Midbrain (tissue), 1 donor: ENCODE measurements at places on chromosomes 5 and 9.

DNA sequence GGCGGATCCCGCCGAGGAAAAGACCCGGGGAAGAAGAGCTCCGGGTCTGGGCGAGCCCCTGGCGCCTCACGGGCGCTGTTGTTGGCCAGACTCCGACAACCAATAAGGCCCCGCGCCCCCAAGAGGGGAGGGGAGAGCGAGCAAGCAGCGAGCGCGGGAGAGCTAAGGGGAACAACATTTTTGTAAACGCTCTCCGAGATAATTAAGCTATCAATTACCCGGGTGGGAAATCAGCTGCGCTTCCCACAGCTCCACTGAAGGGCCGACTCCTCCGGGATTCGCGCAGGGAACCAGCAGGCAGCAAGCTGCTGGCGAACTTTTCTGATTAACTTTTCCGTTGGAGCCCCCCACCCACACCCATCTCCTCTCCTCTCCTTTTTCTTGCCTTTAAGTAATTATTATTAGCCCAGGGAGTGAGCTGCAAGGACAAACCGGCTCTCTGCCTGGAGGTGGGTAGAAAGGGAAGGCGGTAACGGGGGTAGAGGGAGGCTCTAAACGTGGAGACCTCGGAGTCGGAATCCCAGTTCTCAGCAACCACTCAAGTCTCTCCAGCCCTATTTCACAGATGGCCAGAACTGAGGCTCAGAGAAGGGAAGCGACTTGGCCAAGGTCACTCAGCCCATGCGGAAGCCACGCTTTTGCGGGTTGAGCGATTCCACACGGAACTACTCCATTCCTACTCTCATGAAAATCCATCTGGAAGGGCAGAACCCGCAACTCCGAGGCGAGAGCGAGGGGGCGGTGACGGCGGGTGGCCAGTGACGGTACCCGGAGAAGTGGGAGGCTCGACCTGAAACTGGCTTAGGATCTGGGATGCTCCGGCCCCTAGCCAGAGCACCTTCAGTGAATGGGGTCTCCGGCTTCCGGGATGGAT is 1.3 kb downstream of the ASTN2 start:
- peak; percentile 25 for DNase-seq

DNA sequence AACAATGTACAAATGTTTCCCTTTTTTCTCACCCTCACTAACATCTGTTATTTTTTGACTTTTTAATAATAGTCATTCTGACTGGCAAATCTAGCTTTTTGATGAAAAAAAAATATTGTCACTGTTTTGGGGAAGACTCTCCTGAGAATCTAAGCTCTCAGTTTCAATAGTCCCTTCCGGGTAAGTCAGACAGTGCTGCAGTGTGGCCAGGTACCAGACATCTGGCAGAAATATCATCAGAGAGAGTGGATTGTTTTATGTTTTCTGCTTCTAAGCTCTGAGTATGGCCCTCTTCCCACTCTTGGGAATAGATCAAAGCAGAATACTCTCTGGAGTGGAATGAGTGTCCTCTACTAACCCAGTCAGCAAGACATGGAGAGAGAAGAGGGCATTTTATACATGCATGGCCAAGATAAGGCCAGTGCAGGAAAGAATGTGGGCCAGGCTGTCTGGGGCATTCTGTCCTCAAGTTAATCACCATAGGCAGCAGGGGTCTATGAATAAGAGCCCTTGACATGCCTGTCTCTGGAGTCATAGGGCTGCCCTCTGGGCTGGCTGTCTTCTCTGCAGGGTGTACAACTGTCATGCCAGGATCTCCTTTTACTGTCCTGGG is 38.5 kb upstream of the OR2S2 start:
- no peak for DNase-seq

DNA sequence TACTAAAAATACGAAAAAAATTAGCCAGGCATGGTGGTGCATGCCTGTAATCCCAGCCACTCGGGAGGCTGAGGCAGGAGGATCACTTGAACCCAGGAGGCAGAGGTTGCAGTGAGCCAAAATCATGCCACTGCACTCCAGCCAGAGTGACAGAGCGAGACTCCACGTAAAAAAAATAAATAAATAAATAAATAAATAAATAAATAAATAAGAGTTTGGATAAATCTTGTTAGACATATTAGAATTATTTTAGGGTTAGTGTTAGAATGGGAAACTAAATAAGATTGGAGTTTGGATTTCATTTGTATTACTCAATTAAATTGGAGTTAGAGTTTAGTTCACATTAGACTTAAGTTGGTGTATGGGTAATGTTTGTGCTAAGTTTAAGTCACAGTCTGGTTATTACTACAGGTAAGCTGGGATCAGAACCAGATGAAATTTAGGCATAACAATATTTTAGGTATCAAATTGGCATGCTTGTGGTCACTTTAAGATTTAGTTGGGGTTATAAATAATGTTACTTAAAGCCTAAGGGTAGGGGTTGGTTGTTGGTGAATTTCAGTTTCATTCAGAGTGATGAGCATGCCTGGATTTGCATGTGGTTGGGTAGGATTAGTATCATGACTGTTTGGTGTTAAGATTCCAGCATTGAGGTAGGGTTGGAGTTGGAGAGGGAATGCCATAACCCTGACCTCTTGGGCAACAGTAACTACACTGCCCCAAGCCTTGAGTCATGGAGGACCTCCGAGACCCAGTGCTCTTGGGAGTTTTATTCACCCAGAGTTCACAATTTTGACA is 3.3 kb downstream of the OR5C1 start:
- no peak for DNase-seq

DNA sequence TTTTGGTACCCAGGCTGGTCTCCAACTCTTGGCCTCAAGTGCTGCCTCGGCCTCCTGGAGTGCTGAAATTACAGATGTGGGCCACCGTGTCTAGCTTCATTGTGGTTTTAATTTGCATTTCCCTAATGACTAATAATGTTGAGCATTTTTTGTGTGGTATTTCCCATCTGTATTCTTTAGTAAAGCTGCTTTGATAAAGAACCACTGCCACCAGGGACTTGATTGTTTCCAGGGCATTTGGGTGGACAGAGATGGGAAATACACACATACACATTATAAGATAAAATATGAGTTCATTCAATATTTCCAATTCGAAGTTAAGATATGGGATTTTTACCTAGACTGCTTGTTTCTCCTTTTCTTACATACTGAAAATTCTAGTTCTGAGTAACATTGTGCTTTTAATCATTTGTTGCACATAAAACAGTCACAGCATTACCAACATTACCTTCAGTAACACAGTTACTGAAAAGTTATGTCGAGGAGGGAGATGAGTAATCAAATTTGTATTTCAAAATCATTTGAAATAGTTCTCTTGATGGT is 28.9 kb downstream of the HABP4 start:
- DNase-seq, result no peak

GRCh38 chr5:72476275-72476674 is 30.9 kb downstream of the ZNF366 start:
- no peak for DNase-seq

DNA sequence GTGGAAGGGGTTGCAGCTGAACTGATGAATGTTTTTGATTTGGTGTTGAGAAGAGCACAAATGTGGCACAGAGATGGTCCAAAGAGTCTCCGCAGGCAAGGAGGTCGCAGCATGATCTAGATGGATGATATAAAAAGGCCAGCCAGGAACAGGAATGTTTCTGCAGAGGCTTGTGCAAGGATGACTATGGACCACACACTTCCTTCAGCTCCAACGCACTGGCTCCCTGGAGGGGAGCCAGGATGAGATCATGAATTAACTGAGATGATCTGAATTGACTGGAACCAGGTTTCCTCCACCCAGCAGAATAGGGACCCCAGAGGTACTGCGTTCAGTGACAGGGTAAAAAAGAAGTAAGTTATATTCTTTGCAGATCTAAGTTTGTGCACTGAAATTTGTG is 89.0 kb downstream of the ARSB start:
- DNase-seq, result no peak

DNA sequence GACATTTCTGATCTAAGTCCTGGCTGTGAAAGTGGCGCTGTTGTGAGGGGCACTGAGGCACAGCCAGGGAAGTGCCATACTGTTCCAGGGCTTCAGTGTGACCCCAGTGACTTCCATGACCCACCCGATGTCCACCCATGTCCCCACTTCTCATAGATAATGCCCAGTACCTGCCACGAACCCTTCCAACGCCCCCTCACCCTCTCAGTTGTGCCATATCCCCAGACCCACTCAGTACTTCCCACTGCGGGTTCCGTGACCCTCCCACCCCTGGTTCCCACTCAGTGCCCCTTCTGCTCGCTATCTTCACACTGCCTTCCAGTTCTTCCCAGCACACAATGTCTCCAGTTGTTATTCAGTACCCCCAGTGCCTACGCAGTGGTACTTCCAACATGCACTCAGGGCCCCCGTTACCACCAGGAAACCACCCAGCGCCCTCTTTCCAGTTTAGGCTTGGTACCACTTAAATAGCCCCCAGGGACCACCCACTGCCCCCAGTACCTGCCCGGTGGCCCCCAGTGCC is 30.7 kb upstream of the PSD2 start:
- no peak for DNase-seq

- no peak for DNase-seq
Measured at GRCh38 chr5:58571501-58571900, 11.4 kb upstream of the RAB3C start.

GRCh38 chr5:5658226-5658625 is 235.7 kb downstream of the ICE1 start:
- DNase-seq, result no peak

DNA sequence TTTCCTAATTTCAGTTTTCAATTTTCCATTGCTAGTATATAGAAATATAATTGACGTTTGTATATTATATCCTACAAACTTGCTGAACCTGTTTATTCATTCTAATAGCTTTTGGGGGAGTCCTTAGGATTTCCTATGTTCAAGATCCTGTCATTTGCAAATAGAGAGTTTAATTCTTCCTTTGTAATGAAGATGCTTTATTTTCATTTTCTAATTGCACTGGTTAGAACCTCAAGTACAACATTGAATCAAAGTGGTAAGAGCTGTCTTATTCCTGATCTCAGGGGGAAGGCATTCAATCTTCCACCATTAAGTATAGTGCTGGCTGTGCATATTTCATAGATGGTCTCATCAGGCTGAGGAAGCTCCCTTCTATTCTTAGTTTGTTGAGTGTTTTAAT is 15.6 kb upstream of the SLC24A2 start:
- DNase-seq, result no peak

GRCh38 chr5:44842496-44843282 is 33.9 kb downstream of the MRPS30 start:
- no peak for DNase-seq

- DNase-seq, result no peak
Measured at GRCh38 chr5:82204567-82204966, 73.6 kb downstream of the RPS23 start.

- DNase-seq, result no peak
Measured at GRCh38 chr5:6396043-6396442, 17.7 kb upstream of the MED10 start.

- no peak for DNase-seq
Measured at GRCh38 chr5:65668696-65669095, 43.9 kb downstream of the SHLD3 start.

DNA sequence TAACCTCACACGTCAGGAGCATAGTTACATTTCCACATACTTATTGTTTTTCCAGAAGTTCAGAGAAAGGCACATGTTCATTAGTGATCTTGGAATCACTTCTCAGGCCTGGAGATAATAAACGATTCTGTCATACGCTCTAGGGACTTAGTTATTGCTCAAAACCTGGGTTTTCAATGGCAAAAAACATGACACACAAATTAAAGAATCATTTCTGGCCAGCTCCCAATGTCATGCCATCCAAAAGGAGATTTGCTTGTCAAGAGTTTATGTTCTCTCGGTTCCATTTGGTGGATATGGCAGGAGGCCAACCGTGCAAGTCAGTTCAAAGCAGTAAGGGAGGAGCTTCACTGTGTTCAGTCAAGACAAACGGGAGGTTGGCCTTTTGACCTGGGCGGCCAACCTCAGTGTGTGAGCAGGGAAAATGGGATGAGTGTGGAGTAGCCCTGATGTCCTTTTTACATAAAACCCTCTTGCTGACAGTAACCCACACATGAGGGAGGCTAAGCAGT is 123.4 kb downstream of the NXNL2 start:
- no peak for DNase-seq

DNA sequence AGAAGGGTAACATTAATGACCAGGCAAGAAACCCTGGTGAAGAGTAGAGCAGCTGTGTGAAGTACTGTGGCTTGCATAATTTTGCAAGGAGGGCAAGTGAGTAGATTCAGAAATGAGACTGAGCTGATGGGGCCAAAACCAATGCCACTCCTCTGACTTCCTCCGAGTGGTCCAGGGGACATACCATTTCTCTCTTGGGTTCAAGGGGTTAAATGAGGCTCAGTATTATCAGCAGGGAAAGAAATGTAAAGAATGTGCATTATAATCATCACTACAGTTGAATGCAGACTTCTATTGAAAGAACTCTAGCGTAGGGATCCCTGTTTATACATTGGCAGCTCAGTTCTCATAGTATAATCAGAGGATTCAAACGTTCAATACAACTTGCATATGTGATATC is 9.9 kb downstream of the POLR3G start:
- no peak for DNase-seq

DNA sequence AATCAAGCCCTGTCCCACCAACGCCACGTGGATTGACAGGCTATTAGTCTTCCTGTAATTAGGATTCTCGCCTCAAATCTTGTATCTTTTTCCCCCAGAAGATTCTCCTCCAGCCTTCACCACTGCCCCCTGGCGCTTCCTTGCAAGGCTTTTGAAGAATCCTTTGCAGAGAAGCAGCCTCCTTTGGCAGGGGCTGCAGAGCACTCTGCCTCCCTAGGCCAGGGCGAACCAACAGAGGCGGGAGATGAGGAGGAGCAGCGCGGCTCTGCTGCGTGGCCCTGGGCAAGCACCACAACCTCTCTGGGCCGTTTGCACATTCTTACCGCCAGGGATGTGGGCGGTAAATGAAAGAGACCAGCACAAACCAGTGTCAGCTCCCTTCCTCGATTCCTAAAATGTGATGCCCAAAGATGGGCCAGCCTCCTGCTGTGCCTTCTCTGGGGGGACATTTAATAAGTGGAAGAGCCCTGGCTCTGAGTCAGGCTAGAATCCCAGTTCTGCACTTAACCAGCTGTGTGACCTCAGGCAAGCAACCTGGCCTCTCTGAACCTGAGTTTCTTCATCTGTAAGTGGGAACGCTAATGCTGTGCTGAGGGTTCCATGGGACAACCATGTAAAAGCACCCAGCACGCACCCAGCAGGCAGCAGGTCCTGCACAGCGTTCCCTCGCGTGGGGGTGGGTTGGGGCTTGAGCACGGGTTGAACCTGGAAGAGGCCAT is 128.6 kb downstream of the KCNIP1 start:
- no peak for DNase-seq

- no peak for DNase-seq
Measured at GRCh38 chr9:89702401-89702800, 97.6 kb downstream of the GADD45G start.

DNA sequence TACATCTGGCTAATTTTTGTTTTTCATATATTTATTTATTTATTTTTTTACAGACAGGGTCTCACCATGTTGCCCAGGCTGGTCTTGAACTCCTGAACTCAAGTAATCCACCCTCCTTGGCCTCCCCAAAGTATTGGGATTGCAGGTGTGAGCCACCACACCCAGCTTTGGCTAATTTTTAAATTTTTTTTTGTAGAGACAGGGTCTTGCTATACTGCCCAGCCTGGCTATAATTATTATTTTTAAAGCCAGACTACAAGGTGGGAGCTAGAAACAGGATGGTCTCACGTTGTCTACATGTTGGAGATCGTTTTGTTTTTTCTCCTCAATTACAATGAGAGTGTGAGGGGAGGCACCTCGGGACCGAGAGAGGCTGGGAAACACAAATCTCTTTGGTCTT is 23.8 kb downstream of the ASS1 start:
- no peak for DNase-seq

- DNase-seq, result no peak
Measured at GRCh38 chr9:123058834-123059233, 25.4 kb downstream of the GPR21 start.
